ENCODE measurements at places on chromosomes 1 and 21.

DNA sequence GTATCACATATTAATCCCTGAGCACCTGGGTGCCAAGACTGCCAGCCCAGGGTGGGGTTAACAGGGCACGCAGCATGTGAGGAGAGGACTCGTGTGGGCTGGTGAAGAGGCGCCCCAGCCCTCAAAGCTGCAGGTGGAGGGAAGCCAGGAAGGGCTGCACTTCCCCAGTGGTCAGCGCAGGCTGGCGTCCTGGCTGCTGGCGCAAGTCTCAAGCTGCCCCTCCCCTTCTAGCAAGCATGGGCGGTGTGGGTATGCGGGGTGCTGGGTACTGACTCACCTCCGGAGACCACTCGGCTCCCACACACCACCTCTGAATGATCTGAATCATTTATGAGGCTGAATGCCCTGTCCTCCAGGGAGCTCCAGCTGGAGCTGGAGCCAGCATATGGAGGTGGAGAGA lies 44.0 kb downstream of the EIF2D start:
- DNase-seq: no peak

GRCh38 chr1:202951437-202951836 lies 6.7 kb downstream of the ADIPOR1 start:
- no peak for DNase-seq

GRCh38 chr1:150484861-150485260 lies 2.4 kb upstream of the TARS2 start:
- peak; percentile 68 for DNase-seq

GRCh38 chr1:21804536-21804935 lies 7.5 kb upstream of the LDLRAD2 start:
- no peak for DNase-seq

DNA sequence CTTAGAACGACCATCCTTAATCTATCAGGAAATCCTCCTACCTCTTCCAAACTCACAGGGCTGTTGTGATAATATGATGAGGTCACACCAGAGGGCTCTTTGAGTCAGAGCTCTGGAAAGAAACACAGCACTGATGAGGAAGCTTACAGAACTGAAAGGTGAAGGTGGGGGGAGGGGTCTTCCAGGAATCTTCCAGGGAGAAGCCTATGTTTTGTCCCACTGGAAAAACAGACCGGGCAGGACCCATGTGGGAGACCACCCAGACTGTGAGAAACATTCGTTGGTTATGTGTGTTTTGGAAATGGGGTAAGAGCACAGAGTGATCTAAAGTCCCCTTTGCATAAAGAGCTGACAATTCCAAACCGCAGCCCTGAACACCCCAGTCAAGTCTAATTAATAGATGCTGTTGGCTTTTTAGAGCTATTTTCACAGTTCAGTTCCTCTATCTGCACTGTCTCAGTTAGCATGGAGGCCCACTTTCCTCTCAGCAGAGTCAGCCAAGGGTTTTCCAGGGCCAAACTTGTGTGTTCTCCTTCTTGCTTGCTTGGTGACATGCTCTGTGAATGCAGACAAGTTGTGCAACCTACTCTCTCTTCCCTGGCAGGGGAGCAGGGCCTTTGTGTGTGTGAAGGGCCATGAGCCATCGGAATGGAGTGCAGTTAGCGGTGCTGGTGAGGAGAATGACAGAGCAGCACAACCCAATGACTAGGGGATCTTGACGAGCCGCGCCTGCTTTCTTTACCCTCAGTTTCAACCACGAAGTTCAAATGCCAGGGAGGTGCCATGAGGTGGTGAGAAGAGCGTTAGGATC lies 12.3 kb downstream of the PHLDA3 start:
- peak; percentile 95 for DNase-seq

DNA sequence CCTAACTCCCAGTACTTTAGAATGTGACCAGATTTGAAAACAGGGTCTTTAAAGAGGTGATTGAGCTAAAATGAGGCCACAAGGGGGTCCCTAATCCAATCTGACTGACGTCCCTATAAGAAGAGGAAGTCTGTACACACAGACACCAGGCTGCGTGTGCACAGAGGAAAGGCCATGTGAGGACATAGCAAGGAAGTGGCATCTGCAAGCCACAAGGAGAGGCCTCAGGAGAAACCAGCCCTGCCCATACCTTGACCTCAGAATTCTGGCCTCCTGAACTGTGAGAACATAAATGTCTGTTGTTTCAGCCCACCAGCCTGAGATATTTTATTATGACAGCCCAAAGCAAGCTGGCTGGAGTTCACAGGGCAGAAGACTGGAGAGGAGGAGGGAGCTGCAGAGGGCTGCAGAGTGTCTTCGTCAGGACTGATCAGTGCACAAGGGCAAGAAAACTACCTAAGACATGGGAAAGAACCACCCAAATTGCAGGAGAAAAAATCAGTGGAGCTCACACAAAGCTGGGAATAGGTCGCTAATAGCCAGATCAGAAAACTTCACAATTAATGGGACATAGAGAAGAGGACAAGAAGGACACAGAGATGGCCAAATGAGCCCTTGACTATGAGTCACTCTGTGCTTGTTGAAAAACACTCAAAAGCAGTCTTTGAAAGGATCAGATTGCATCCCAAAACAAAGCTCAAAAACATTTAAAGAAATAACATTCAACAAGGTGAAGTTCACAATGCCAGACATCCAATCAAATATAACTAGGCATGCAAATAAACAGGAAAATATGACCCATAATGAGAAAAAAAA lies 14.1 kb upstream of the WNT9A start:
- no peak for DNase-seq

- DNase-seq: no peak
Observed at GRCh38 chr21:44952116-44952928, 12.5 kb downstream of the SLX9 start.

DNA sequence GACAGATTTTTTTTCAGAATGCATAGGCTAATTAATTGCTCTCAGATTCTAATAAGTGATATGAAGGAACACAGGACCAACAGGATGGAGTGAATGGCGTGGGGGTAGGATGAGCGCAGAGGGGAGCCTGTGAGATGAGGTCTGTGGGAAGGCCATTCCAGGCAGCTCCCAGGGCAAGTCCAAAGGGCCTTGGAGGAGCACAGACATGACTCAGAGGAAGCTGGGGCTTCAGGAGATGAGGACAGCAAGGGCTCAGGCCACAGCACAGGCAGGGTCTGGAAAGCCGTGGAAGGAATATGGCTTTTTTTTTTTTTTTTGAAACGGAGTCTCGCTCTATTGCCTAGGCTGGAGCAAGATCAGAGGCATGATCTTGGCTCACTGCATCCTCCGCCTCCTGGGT lies 35.1 kb downstream of the FMN2 start:
- no peak for DNase-seq

- DNase-seq: peak; percentile 72
Observed at GRCh38 chr1:32201011-32201855, 838 bp downstream of the CCDC28B start.

DNA sequence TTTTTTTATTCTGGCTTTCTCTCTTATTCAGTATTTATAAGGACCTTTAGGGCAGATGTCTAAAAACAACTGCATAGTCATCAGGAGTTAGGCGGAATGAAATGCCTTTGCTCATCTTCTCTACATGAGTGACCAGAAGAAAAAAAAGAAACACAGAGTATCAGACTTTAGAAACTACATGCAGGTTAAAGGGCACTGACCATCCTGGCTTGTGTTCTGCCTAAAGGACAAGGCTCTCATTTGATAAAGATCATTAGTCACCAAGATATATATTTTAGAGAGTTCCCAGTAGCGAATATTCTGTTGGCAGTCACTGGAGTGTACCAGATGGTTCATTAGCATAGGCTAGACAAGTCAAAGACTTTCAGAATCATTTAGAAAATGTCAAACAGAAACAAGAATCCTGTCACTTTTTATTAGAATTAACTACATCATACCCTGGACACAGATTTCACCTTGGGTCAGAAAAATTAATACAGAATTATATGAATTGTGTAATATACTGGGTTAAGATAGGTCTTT lies 145.6 kb downstream of the NR5A2 start:
- DNase-seq: no peak

GRCh38 chr1:236844499-236845271 lies 49.6 kb downstream of the MTR start:
- DNase-seq: peak; percentile 61

DNA sequence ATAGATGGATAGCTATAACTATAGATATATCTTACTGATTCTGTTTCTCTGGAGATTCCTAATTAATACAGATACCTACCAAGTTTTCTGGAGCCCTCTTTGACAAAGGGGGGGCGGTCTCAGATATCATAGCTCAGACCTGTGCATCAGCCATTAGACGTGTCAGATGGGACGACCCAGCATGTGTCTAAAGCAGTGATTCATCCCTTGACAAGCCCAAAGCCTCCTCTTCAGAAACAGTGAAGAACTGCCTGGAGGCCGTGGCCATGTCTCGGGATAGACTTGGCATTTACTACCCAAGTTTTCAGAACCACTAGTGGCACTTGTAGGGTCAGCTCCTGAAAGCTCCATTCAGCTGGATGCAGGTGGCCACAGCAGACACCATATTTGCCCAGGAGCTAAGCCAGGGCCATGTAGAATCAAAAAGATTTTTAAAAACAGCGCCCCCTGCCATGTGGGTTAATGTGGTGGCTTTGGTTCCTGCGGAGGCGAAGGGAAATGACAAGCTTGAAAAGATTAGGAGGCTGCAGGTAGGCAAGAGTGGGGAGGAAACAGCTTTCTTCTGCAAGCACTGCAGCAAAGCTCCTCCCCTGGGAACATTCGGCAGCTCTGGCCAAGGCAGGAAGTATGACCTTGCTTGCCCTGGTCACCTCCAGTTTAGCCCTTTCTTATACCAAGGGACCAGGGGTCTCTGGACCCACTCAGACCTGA lies 82.2 kb downstream of the FBXO2 start:
- DNase-seq: no peak

DNA sequence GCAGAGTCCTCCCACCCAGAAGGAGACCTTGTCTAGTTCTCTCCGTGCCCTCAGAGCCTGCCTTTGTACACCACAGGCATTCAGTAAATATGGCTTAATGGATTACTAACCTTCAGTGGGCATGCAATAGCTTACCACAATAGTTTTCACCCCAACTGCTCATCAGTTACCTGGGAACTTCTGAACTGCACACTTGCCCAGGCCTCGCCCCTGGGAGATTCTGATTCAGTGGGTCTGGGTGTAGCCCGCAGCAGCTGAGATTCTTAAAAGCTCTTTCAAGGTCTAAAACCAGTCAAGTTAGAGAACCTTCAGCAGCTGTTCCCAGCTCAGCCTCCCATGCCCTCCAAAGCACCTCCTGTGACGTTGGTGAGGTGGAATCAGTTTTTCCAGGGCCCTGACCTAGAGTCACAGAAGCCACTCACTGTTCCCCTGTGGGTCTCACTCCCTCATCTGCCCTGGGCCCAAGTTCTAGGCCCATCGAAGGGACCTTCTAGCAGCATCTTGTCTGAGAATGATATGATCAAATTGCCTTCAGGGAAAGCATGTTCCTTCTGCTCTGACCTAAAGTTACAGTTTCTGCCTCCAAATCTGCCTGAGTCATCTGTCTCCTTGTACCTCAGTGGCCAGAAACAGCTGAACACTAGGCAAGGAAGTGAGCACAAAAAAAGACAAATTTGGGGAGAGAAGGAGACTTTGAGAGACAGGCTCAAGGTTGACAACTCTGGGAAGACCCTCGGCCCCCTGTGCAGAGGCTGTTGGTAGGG lies 10.8 kb downstream of the ASAP3 start:
- DNase-seq: peak; percentile 47

DNA sequence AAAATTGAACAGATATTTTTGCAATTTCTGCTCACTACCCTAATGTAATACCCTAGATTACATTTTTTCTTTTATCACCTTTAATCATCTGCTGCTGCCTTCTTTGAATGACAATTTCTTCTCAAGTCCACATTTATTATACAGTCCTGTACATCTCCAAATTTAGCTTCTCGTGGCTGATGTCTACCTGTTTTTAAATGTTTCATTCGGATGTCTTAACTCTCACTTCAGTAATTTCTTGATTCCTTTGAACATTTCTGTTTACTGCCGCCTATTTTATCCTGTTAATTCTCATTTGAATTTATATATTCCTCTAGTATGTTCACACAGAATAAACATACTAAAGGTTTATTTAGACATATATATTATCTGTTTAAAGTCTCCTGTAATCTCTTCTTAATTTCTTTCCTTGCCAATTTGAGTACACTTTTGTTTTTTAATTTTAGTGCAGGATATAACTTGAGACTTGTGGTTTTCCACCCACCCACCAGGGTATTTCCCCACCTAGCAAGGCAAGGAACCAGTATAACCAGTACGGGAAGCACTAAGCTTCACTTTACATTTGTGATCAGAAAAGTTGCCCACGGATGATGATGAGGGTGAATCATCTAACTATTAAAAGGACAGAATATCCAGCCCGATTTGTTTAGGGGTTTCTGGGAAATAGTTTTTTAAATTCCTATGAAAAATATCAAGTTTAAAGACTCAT lies 12.7 kb downstream of the INSL5 start:
- DNase-seq: no peak
